ENCODE measurements at places on chromosomes 4 and X.

- no peak for DNase-seq
Observed at GRCh38 chr4:83438719-83439118, 16.9 kb downstream of the HELQ start.

DNA sequence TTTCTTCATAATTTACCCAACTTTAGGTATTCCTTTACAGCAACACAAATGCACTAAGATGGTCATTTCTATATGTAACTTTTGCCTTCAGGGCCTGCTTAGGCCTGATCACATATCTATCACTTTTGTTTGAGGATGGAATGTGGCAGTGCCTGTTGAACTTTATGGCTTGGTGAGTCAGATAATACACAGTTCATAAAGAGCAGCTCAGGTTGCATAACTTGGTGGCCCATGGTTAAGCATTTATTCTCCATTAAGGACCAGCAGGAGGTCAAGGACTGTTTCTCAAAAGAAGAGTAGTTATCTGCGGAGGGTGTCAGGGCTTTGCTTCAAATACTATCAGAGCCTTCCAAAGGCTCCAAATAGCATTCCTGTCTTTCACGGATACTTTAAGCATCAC is 124.1 kb upstream of the PDHA2 start:
- DNase-seq = no peak

DNA sequence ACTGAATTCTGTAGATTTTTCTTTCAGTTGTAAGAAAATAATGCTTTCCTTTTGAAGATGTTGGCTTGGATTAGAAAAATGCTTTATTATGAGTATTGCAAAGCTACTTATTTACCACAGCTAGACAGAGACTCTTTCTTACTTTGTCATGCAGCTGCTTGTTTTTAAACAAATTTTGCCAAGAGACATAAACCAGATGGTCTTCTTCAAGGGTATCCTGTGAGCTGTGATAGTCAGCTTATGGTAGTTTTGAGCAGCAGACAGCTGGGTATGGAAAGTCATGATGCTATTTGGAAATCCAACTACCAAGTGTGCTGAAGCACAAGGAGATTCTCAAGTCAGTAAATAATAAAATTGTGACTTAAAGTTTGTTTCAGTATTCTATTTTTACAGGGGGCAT is 941.5 kb downstream of the DMD start:
- DNase-seq = no peak

DNA sequence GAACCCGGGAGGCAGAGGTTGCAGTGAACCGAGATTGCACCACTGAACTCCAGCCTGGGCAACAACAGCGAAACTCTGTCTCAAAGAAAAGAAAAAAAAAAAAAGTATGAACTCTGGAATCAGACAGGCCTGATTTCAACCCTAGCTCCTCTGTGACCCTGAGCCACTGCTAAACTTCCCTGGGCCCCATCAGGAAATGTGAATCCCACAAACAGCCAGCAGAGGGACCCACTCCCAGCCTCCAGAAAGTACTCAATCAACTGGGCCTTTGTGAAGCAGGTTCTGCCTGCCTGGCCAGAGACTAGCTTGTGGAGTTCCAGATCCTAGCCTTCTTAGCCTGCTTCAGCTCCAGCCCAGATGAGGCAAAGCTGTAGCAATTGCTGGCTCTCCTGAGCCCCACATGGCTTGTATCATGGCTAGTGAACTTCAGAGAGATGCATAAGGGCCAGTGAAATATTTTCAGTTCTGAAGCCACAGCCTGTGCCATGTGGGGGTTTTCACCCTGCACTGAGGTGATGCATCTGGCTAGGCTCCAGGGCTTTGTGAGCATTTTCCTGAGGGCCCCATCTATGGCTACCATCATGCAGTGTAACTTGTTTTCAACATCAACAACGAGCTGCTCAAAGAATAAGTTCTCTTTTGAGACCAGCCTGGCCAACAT is 7.2 kb upstream of the IDS start:
- DNase-seq = peak; percentile 29

GRCh38 chrX:22542641-22543040 is 269.9 kb downstream of the CBLL2 start:
- DNase-seq = no peak

- DNase-seq = no peak
Observed at GRCh38 chrX:586351-586750, 44.2 kb upstream of the SHOX start.

DNA sequence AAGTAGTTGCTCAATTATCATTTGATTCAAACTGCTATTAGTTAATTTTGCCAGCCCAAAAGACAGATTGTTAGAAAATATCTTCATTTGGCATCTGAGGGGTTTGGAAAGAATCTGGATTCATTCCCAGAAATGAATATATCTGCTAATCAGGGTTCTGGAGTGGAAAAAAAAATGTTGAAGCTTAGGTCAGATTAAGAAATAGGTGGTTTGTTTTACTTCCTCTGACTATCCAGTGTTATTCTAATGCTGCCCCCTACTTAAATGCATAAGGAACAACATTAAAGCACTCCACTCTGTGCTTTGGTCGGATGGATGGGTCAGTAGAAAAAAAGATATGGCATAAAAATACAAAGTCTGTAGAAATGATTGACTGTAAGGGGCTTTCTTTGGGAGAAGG is 89.0 kb downstream of the LUZP4 start:
- DNase-seq = no peak

GRCh38 chr4:53123171-53123570 is 242.7 kb downstream of the SCFD2 start:
- no peak for DNase-seq

DNA sequence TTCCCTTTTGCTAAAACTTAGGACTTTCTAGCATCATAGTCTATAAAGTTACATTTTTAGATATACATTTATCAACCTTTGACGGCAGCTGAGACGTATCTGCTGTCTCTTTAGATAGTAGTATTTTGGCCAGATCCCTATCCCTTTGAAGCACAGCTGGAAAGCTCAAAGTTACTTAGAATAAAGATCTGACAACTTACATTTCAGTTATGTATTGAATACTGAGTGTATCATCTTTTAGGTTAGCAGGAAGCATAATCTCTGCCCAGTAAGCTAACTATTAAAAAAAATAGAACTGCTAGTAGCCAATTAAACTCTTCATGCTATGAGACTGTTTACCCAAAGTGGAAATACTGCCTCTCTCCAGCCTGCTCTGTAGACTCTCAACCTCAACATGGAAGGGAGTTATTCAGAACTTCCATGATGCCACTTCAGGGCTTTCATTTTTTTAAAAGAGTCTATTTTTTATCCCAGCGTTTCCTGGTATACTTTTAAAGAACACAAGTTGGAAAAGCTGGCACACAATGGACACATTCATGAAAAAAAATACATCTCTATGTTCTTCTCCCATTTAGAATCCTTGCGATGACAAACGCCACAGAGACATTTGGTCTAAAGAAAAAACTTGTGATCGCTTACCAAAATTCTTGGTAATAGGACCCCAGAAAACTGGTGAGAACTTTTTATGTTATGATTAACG is 126.3 kb downstream of the PRSS12 start:
- no peak for DNase-seq

- no peak for DNase-seq
Observed at GRCh38 chr4:118787844-118788380, 48.0 kb downstream of the SEC24D start.

- no peak for DNase-seq
Observed at GRCh38 chr4:53551958-53552357, 39.3 kb downstream of the LNX1 start.
